ENCODE measurements at places on chromosomes 16 and 17. TPM values are rescaled to one million over a fixed set of nuclear protein-coding genes. Genes with fewer than 3 reads are reported as not detected.

DNA sequence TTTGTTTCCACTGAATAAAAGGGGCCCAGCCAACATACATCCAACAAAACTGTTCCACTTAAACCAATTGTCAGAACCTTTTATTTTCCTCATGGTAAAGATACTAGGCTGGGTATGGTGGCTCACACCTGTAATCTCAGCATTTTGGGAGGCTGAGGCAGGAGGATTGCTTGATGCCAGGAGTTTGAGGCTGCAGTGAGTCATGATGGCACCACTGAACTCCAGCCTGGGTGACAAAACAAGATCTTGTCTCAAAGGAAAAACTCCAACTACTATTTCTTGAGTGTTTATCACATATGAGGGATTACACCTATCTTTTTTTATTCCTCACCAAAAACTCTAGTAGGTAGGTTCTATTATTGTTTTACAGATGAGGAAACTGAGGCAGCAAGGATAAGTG lies 4.7 kb upstream of the PSMC5 start:
- DNase-seq: no peak

DNA sequence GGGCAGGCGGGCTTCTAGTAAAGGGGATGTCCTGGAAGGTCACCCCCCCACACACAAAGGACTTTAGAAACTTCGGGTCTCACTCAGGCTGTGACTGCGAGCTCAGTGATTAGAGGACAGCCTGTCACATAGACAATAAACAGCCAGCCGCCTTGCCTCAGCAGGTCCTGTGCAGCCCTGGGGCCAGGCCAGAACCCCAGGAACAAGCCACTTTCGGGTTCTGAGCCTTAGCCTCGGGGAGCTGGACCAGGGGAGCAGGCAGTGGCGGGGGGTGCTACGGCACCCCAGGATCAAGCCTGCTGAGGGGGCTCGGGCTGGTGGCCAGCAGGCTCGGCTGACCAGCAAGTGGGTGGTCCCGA lies 1.1 kb downstream of the GAS7 start:
- no peak for DNase-seq

SDK2 gene
- total RNA-seq: not detected

WNK4 gene
- 0.45 TPM for total RNA-seq

DNA sequence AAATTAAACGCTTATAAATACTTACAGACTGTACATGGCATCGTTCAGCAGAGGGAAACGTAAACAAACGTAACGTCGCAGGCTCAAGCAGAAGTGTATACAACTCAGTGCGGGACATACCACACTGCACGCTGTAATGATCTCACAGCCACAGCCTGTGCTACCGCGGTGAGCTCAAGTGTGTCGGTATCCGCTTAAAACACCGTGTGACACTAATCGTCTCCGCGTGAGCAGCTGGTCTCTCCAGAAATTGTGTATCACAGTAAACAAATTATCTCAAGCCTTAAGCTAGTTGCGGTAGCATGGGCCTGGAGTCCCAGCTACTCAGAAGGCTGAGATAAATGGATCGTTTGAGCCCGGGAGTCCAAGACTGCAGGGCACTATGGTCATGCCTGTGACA lies 115.3 kb downstream of the ANKRD11 start:
- no peak for DNase-seq

MMP15 gene
- total RNA-seq: 1.3 TPM

DNA sequence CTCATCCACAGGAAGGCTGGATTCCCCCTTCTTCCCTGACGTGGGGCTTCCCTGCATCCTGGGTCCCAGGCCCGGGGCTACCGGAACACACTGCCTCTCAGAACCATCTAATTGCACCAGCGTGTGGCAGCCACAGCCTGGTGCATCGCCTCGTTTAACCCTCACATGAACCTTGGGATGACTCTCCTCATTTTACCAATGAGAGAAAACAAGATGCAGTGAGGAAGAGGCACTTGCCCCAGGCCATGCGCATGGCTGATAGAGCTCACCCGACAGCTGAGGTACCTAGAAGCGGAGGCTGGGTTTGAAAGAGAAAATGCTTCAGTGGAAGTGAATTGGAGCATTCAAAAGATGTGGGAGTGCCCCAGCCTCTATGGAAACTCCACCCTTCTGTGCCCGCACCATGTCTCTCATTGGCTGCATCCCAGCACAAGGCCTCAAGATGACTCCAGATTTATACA lies 162.3 kb downstream of the KATNIP start:
- DNase-seq: no peak

KRTAP2-1 gene
- not detected for total RNA-seq

GRCh38 chr16:71364133-71364681 lies 5.7 kb downstream of the CALB2 start:
- no peak for DNase-seq

AATK gene
- 0.18 TPM for total RNA-seq

GRCh38 chr17:61444075-61444474 lies 8.1 kb upstream of the TBX4 start:
- DNase-seq: no peak

MAPT gene
- total RNA-seq: 1.9 TPM

DNA sequence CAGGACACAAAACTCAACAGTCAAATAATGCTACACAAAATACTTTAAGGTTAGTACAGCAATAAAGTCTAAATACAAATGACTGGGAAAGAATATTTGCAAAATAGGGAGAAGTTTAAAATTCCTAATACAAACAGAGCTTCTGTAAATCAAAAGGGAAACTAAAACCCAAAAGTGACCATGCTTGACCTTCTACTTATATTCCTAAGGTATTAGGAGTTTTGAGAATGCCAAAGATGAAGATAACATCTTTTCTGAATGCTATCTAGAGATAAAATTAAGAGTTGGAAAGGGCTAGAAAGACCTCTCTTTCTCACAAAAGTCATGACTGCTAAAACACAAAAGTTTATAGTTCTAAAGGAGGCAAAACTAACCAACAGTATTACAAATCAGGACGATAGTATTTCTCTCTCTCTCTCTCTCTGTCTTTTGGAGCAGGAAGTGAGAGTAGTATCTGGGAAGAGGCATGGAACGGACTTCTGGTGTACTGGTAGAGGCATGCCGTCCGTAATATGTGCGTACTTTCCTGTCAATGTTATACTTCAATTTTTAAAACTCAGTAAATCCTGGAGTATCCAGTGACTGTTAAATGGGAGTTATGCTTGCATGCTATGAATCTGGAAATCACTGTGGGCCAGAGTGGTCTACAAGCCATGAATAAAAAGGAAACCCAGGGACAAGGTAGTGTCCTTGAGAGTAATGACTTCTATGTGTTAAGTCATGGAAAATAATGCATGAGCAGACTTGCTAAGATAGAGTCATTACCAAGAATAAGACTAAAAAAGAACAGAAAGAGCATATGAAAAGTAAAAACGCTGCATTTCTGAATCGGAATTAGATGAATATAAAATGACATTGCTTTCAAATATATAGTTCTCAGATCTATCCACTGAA lies 49.7 kb upstream of the ANKFY1 start:
- DNase-seq: no peak

- DNase-seq: no peak
Measured at GRCh38 chr17:1179112-1179817, 516 bp downstream of the ABR start.

SLC9A5 gene
- total RNA-seq: 0.65 TPM

DNA sequence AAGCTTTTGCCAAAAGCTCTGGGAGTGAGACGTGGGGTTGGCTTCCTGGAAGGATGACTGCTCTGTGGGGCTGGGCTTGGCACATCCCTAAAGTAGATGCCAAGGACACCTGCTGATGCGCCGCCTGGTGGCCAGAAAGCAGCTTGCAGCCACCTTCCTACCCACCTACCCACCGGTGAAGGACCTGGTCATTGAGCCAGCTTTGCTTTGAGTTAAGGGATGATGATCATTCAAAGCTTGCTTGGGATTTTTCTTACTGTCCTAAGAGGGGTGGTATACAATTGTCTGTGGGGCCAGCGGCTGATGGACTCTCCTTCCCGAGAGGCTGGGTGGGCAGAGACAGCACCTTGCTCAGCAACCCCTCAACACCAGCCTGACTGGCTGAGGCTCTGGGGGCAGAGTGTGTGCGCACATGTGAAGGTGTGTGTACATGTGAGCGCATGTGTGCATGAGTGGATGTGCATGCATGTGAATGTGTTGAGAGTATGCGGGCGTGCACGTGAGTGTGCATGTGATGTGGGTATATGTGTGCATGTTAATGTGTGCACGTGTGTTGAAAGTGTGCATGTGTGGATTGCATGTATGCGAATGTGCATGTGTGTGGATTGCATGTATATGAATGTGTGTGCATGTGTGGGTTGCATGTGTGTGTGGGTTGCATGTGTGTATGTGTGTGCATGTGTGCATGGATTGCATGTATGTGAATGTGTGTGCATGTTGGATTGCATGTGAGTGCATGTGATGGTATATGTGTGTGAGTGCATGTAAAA lies 18.6 kb downstream of the C1QTNF1 start:
- DNase-seq: peak; percentile 65

TMEM238L gene
- total RNA-seq: not detected

CD300E gene
- not detected for total RNA-seq

CHST5 gene
- total RNA-seq: not detected

SLC4A1 gene
- not detected for total RNA-seq

NPIPA1 gene
- total RNA-seq: 52.7 TPM

GRCh38 chr17:48732688-48733629 lies 4.4 kb upstream of the HOXB13 start:
- no peak for DNase-seq

MPO gene
- 0.09 TPM for total RNA-seq

MEOX1 gene
- total RNA-seq: not detected

SCNN1G gene
- total RNA-seq: not detected

- DNase-seq: no peak
Measured at GRCh38 chr16:643050-643368, 1.4 kb downstream of the MCRIP2 start.

- peak; percentile 66 for DNase-seq
Measured at GRCh38 chr17:50443505-50443974, 17.5 kb downstream of the ACSF2 start.

DNA sequence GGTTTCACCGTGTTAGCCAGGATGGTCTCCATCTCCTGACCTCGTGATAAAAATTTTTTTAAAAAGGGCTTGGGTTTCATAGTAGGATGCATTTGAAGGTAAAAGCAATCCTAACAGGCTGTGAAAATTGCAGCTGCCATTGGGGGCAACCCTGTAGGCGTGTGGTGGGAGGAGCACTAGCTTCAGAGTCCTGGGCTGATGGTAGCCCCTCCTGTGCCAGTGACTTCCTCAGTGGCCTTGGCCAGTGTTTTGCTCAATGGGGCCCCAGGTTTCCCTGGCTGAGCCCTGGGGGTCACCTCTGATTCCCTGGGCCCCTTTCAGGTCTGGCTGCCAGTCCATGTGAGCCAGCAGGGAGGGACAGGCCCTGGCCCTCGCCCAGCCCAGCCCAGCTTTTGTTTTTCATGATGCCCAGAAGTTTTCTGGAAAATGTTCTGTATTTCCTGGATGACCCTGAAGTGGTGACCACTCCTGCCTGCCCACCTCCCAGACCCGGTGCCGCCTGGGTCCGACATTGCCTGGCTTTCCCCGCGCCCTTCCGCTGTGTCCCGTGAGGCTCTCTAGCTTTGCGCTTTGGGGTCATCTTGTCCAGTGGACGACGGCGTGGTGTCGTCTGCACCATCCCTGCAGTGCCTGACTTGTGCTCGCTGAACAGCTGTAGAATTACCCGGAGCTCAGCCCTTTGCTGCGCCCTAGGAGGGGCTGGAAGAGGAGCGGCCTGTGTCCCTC lies 9.4 kb downstream of the MGRN1 start:
- no peak for DNase-seq

RNF222 gene
- not detected for total RNA-seq

- no peak for DNase-seq
Measured at GRCh38 chr17:76398523-76399174, 14.2 kb downstream of the SPHK1 start.

DNA sequence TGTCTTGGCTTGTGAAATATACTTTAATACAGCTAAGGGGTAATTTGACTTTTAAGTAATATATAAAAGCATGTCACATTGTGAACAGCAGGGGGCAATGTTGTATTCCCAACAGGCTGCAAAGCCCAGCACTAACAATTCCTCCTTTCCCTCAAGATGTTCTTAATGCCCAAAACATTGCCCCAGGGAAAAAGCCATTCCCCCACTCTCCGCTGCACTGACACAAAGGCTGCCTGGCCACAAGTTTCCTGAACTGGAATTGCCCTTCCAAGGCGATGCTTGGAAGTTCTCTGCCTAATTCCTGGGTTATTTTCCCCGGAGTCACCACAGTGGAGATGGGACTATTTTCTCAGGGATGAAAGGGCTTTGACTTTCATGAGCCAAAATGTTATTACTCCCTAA lies 27.2 kb downstream of the CLEC16A start:
- DNase-seq: peak; percentile 96

GRCh38 chr16:49858200-49859124 lies 2.5 kb upstream of the ZNF423 start:
- no peak for DNase-seq

GRCh38 chr17:28271431-28271830 lies 47.6 kb upstream of the TMEM97 start:
- DNase-seq: no peak

DNA sequence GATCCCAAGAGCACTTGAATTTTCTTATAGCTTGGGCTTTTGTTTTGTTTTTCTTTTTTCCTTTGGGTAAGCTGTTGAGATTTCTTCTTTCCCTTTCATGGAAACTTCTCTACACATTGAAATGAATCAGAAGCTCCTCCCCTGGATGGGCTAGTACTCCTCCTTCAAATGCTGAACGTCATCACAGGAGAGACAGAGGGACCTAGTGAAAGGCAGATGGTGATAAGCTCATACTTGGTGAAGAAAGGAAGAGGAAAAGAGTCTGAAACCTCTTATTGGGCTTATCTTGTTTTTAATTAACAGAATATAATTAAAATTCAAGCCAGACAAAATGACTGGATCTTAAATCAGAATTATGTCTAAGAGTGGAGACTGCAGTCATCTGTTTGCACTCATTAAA lies 147.3 kb downstream of the SNX11 start:
- DNase-seq: no peak

ARHGAP23 gene
- 36.6 TPM for total RNA-seq

GRCh38 chr16:56600398-56600999 lies 7.9 kb upstream of the MT2A start:
- peak; percentile 69 for DNase-seq

- no peak for DNase-seq
Measured at GRCh38 chr16:75965504-75966374, 239.4 kb upstream of the CPHXL start.

TBX2 gene
- 4.1 TPM for total RNA-seq

- DNase-seq: peak; percentile 76
Measured at GRCh38 chr17:48307814-48308411, 122.1 kb downstream of the SKAP1 start.

DNA sequence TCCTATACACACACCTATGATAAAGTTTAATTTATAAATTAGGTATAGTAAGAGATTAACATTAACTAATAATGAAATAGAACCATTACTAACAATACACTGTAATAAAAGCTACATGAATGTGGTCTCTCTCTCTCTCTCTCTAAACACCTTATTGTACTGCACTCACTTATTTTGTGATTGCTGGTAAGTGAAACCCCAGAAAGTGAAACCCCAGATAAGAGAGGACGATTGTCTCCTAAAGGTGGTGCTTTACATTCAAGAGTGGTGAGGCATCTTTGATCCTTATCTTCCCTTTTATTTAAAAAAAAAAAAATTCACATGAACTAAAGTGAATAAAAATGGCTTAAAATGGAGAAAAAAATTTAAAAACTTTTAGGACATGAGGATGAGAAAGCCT lies 80.1 kb upstream of the TRAP1 start:
- no peak for DNase-seq

HEXIM1 gene
- total RNA-seq: 9.2 TPM

GRCh38 chr16:50273888-50274325 lies 7.6 kb downstream of the ADCY7 start:
- no peak for DNase-seq

Data from fibroblast of the aortic adventitia (primary cell).